ENCODE measurements at places on chromosomes 6 and 20.

DNA sequence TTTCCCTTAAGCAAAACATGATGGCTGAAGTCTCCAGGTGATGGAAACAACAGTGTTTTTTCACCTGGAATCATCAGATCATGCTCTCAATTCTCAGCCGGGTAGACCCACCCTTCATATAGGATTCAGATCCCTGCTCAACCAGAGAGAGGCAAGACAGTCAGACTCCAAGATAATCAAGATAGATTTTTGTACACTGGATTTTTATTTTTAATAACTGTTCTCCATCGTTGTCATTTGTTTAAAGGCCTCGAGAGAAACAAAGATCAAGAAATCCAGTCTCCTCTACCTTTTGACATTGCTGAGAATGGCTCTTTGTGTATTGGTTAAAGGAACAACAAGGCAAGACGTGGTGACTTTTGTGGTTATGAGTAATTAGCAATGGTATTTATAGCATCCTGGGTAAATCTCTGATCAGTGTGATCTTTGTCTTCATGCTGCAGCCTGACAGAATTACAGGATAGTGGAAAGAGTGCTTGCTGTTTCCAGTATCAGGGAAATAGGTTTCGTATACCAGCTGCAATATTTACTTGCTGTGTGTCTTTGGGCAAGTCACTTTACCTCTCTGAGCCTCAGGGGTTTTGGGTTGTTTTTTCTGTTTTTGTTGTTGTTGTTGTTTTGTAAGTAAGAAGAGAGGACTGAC is 29.9 kb downstream of the ID4 start:
- DNase-seq: no peak

DNA sequence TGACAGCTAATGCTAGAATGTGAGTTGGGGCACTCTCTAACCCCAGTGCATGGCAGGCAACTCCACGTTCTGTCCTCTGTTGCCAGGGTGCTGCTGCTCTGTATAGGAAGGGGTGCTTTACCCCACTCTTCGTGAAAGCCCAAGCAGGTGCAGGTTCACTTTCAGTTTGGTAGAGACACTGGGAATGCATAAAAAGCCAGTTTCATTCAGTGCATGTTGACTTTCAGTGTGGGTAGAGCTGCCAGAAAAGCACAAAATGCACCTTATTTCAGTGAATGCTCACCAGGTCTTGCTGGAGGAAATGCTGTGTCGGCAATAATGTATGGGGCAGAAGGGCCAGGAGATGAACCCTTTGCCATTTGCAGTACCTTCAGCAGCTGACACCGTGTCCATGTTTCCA is 62.1 kb upstream of the ADGRB3 start:
- no peak for DNase-seq

- DNase-seq: no peak
These were observed at the start of gene ATXN1 for GRCh38 chr6:16760516-16761470. Gene ATXN1, minus strand, starts transcription at chr6:16761460.

GRCh38 chr20:38674765-38675133 is 49.5 kb upstream of the SLC32A1 start:
- no peak for DNase-seq

- no peak for DNase-seq
These were observed 56.6 kb downstream of the E2F3 start for GRCh38 chr6:20458027-20458894.

DNA sequence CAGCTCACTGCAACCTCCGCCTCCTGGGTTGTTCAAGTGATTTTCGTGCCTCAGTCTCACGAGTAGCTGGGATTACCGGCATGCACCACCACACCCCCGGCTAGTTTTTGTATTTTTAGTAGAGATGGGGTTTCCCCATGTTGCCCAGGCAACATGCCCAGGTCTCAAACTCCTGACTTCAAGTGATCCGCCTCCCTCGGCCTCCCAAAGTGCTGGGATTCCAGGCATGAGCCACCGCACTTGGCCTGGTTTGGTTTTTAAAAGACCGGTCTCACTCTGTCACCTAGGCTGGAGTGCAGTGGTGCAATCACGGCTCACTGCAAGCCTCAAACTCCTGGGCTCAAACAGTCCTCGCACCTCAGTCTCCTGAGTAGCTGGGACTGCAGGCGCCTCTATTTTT is 40.1 kb downstream of the VSTM2L start:
- DNase-seq: no peak

- DNase-seq: peak; percentile 49
These were observed 15.5 kb downstream of the SDCBP2 start for GRCh38 chr20:1313236-1313964.

DNA sequence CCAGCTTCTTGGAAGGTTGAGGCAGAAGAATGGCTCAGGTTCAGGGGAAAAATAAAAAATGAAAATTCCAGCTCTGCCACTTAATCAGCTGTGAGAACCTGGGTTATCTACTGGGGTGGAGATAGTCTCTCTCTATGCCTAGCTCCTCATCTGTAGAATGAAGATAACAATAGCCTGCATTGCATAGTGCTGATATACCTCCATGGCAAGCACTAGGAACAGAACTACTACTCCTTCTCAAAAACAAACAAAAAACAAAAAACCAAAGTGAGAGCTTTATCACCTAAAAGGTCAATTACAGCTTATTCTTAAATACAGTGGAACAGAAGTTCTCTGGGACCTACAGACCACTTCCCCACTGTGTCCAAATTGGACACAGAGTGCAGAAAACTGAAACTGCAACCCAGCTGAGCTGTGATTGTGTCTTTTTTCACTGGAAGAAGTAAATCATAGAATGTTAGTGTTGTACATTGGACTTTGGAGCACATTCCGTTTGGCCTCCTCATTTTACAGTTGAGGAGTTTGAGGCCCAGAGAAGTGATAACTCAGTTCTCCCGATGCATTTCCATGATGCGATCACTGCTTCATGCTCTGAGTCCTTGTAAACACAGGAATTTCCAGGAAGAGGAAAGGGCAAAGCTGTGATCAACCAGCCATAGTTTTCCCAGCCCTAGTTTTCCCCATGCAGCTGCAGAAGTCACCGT is 23.3 kb downstream of the MTFR2 start:
- DNase-seq: no peak

DNA sequence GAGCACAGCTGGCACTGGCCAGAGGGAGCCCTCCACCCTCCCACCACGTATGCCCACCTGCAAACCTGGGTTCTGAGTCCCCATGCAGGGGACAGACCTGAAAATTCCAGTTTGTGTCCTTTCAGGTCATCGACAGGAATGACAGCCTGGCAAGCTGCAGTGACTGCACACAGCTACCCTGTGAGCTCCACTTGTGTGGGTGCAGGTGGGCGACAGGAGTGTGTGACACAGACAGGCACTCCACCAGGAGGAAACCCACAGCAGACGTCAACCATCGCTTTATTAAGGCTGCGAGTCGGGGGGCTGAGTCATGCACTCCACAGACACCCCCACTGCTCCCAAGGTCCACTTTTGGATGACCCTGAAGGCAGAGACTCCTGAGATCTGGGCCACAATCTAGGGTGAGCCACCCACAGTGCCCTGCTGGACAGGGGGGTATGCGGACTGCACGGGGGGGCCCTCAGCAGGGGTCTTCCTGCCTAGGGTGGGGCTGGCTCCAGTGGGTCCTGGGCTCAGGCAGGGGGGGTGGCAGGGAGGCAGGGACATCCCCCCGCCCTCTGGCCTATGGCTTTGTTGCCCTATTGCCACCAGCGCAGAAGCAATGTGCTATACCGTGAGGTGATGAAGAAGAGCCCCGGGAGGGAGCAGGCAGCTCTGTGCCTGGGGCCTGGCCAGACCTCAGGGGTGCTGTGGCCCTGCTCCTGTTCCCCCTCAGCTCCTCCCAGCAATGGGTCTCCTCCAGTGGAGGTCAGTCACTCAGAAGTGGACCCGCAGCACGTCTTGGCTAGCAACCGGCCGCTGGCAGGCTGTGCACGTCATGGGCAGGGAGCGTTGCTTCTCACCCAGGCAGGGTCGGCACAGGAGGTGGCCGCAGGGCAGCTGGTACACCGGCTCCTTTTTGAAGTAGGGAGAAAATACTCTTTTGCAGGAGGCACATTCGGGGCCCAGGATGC is 25.1 kb upstream of the AVP start:
- DNase-seq: no peak

- no peak for DNase-seq
These were observed 97.2 kb upstream of the HDAC2 start for GRCh38 chr6:114068116-114068515.

- DNase-seq: no peak
These were observed 669 bp downstream of the PDCD2 start for GRCh38 chr6:170583756-170584180.

GRCh38 chr6:166830185-166830890 is 126.0 kb downstream of the RNASET2 start:
- peak; percentile 18 for DNase-seq

GRCh38 chr6:27043244-27043643 is 204.3 kb upstream of the PRSS16 start:
- no peak for DNase-seq

GRCh38 chr20:10178727-10179313 is 39.8 kb upstream of the SNAP25 start:
- DNase-seq: no peak

GRCh38 chr6:137148306-137149034 is 25.0 kb downstream of the IL22RA2 start:
- no peak for DNase-seq

- DNase-seq: no peak
These were observed 334.4 kb downstream of the QKI start for GRCh38 chr6:163748886-163749285.

DNA sequence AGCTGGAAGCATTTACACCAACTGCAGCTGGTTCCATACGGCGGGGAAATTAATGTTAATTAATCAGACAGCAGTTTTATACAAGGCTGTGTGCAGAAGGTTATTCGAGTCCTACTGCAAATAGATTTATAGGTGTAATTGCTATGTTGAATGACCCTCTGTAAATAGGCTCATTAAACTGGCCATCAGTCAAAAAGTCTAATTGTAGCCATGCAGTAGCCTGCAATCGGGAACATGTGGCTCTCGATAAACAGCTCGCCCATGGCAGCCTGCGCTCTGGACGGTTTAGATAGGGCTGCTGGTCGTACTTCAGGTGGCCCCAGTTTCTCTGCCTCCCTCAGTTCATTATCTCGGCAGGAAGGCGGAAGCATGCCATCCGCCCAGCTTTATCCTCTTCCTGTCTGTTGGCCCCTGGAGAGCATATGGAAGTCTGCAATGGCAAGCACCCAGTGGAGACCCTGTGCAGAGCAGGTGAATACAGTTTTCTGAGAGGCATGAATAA is 143.2 kb downstream of the MBOAT1 start:
- DNase-seq: no peak

DNA sequence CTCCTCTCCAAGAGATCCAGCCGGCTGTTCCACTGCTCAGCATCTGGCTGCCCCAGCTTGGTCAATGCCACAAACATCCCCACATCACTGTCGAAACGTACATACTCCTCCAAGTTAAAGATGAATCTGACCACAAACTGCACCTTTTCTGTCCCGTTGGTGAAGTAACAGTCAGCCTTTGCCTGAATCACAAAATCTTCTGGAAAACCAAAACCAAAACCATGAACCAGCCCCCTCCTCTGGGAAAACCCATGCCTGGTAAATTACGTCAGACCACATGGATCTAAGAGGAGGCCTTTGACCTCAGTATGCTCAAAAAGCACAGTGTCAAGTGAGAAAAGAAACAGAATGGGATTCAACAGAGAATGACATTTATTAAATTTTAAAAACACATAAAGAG is 1.7 kb downstream of the HLA-DOB start:
- DNase-seq: no peak

DNA sequence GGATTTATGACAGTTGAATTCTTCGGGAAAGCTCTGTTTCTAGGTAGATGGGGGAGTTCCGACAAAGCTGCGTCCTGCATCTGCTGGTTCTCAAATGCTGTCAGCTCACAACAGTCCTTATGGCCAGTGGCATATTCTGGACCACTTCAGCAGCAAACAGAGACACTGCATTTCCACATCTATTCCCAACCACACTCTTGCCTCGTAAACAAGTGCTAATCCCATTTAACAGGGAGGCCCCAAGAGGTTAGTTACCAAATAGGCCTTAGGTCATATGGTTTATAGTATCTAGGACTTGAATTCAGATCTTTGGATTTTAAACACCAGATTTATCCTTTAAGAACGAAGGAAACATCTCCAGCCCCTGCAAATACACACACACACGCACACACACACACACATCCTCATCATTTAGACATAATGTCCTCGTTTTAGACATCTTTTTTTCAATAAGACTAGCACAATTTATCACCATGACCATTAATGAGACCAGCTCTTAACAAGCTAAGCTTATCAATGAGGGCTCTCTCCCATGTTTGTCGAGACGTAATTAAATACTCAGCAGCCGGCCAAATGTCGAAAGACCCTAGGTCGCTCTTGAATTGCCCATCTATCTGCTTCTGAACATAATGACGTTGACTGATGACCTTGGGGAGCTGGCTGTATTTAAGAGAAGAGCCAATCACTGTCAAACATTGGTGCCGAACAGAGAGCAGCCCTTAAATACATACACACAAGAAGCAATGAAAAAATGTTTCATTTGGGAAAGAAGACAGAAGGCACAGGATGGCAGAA is 84.5 kb downstream of the PSMG4 start:
- no peak for DNase-seq

GRCh38 chr6:123518441-123519188 is 118.1 kb downstream of the TRDN start:
- no peak for DNase-seq

- DNase-seq: no peak
These were observed 7.5 kb downstream of the CAPN11 start for GRCh38 chr6:44166116-44166515.

GRCh38 chr6:114605656-114606055 is 262.8 kb upstream of the HS3ST5 start:
- DNase-seq: no peak

- DNase-seq: no peak
These were observed 188.9 kb downstream of the PRKN start for GRCh38 chr6:162538643-162539064.

DNA sequence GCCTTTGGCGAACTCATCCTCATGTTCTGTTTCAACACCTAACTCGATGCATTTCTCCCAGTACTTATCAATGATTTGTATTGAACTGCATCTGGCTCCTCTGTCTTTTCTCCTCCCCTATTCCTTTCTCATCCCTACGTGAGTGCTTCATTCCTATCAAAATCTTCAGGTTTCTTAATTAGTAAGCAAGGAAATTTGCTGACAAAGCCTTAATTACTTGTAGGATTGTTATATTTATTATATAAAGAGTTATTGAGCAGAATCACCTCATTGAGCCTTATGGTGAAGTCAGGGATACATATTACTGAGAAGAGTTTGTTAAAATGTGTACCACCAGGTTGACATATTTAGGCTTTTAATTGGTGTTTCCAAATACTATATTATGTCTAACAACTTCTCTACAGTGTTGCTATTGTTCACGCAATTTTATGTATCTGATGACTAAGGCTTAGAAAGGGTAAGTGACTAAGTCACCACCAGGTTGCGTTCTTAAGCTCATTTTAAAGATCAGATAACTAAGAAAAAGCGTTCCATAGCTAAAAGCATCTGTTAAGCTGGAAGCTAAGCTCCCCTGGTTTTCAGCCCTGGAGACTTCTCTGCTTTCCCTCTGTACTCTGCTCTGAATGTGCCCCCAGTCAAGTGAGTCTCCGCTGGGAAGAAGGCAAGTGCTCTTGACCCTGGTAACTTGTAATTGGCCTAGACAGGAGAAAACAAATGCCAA is 18.9 kb downstream of the SCGN start:
- no peak for DNase-seq

Data from stimulated activated CD4-positive, alpha-beta T cell treated with anti-CD3 and anti-CD28 coated beads, Interleukin-15, amount 100 ng/mL, for 48 hours (primary cell).